CD4-positive, alpha-beta T cell treated with Interleukin-10 for 1 hour (primary cell): ENCODE measurements at places on chromosomes 13 and 19.

- no peak for DNase-seq
Measured at GRCh38 chr19:49126575-49126974, 7.2 kb downstream of the PPFIA3 start.

GRCh38 chr19:54606230-54606629 is 12.8 kb downstream of the LILRA1 start:
- no peak for DNase-seq

DNA sequence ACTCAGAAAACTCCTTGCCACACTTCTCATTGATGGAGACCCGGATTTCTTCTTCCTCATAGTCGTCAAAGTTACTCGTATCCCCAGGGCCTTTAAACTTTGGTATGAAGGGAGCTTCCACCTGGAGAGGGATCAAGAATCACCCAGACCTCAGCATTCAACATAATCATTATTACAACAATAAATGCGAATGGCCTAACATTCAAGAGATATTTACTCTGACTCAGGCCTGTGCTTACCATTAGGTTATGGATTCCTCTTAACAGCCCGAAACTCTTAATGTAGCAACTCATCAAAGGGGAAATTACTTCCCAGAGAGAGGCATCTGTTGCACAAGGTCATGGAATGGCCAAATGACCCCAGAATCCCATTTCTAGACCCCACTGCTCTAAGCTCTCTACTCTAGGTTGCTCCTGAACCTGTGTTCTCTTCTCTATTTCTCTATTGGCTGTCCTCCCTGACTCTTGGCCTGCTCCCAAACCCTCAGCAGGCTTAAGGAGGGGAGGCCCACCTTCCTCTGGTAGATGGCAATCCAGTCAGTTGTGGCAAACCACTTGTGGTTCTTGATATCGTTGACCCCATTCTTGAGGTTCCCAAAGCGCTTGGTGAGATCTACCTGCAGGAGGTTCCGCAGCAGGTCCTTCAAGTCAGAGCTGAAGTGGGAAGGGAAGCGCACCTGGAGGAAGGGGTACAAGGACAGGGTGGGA is 2.7 kb upstream of the SAMD1 start:
- no peak for DNase-seq

- DNase-seq: no peak
Measured at GRCh38 chr19:53422551-53422950, 9.2 kb upstream of the ZNF761 start.

- no peak for DNase-seq
Measured at GRCh38 chr13:88736026-88736425, 1064.9 kb downstream of the SLITRK5 start.

GRCh38 chr13:62908321-62908720 is 1492.7 kb upstream of the PCDH20 start:
- DNase-seq: no peak

GRCh38 chr13:90577726-90578125 is 769.8 kb upstream of the MIR17HG start:
- DNase-seq: no peak

GRCh38 chr13:40442231-40442630 is 224.2 kb downstream of the FOXO1 start:
- DNase-seq: no peak

DNA sequence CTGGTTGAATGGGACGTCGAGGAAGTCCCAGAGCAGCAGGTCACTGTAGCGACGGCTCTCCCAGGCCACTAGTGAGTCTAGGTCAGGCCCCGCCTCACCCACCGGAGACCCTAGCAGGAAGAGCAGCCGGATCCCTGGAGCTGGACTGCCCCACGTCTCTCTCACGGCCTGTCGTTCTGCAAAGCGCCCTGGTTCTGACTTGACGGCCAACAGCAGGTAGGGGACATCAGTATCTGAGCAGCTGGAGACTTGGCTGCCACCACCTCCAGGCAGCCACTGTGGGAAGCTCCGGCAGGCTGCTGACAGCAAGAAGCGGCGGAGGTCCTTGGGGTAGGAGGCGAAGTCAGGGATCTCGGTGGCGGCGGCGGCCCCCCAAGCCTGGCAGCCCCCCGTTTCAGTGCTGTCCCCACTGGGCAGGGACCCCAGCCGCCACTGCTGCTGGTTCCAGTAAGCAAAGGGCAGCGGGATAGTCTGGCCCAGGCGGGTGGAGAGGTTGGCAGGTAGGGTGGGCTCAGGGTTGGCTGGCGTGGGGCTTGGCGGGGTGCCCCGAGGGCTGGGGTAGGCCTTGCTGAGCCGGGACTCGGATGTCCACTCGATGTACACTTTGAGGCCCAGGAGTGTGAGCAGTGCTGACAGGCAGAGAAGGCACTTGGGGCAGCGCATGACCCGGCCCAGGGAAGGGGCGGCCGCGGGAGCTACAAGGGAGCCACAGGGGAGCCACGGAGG is 895 bp downstream of the B3GNT8 start:
- DNase-seq: no peak

DNA sequence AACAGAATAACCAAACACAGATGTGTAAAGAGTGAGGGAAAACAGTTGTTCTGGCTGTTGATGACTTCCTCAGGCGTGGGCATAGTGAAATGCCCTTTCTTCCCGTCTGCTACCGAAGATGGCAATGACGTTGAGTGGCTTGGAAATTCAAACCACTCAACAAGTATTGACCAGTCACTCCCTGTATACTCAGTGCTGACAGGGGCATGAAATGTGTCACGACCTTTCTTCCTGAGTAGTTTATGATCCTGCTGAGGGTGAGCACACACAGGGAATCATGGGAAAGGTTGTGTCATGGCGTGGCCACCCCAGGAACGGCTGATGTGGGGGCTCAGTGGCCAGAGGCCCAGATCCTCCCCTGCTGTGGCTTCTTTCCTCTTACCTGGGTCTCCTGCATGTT is 87.8 kb upstream of the C1QTNF9B start:
- DNase-seq: no peak

- DNase-seq: no peak
Measured at GRCh38 chr13:59931621-59932020, 232.1 kb downstream of the DIAPH3 start.

DNA sequence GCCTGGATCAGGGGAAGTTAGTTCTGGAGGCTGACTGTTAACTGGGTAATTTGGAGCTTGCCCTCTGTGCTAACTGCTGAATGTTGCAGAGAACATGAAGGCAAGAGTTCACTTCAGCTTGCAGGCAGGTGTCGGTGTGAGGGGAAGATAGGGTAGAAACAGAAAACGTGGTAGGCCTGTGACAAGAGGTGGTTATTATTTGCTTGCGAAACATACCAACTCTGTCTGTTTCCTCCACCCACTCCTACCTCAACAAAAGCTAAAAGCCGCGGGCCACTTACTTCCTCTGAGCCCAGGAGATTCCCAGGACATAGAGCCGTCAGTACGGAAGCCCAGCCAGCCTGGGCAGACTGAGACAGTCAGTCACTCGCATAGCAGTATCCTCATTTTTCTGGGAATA is 119.2 kb upstream of the ABCC4 start:
- DNase-seq: no peak

- no peak for DNase-seq
Measured at GRCh38 chr13:33375421-33375820, 89.9 kb upstream of the STARD13 start.

DNA sequence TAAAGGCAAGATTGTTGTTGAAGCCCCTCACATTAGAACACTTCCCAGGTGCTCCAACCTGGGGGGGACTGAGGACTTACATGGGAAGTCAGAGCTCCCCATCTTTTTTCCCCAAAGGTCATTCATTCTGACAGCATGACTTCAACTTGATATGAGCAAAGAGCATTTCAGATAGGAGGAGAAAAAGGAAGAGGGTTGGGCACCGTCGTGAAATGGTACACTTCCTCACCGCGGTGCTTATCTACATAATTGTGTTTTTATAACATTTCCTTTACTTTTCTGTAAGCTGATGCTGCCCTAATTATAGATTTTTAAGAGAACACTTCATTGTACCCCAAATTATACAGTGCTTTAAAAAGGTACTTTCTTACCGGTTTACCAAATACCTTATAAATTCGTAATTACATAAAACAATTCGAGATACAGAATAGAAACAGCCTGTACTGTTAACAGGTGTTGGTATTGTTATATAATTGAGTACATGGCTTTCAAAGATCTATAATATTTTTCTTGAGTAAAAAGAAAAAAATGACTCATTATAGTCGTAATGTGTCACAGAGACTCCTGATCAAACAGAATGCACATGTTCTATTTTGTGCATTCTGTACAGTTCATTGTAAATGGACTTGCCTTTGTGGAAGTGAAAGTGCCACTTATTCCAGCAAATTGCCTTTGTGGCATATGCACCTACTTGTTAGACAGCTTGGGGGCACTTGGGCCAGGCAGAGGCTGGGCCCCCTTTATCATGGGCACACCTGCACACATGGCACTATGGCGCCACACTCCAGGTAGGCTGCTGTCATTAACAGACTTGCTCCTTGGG is 81.8 kb downstream of the GGACT start:
- peak; percentile 20 for DNase-seq

DNA sequence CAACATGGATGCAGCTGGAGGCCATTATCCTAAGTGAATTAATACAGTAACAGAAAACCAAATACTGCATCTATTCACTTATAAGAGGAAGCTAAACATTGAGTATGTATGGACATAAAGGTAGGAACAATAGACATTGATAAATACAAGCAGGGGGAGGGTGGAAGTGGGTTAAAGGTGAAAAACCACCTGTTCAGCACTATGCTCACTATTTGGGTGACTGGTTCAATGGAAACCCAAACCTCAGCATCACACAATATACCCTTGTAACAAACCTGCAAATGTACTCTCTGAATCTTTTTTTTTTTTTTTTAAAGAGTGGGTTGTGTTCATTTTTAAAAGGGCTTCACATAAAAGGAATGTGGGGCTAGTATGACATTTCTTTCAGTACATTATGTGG is 26.9 kb upstream of the CPB2 start:
- DNase-seq: no peak

GRCh38 chr19:4877753-4878490 is 10.5 kb upstream of the PLIN3 start:
- DNase-seq: no peak

- no peak for DNase-seq
Measured at GRCh38 chr13:29562786-29563438, 32.6 kb downstream of the SLC7A1 start.

- no peak for DNase-seq
Measured at GRCh38 chr13:67042556-67042955, 187.6 kb downstream of the PCDH9 start.

- no peak for DNase-seq
Measured at GRCh38 chr19:782185-782877, 14.9 kb upstream of the PTBP1 start.

DNA sequence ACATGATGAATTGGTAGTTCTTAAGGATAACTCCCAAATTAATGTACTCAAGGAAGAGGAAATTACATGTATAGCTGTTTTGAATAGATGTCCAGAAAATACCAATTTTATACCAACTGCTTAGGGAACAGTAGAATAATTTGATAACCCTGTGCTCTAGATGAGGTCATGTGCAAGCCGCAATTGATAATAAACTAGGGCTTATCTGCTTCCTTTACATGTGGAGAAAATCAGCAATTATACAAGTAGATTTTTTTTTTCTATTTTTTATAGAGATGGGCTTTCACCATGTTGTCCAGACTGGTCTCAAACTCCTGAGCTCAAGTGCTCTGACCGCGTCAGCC is 9.3 kb downstream of the TPT1 start:
- no peak for DNase-seq

DNA sequence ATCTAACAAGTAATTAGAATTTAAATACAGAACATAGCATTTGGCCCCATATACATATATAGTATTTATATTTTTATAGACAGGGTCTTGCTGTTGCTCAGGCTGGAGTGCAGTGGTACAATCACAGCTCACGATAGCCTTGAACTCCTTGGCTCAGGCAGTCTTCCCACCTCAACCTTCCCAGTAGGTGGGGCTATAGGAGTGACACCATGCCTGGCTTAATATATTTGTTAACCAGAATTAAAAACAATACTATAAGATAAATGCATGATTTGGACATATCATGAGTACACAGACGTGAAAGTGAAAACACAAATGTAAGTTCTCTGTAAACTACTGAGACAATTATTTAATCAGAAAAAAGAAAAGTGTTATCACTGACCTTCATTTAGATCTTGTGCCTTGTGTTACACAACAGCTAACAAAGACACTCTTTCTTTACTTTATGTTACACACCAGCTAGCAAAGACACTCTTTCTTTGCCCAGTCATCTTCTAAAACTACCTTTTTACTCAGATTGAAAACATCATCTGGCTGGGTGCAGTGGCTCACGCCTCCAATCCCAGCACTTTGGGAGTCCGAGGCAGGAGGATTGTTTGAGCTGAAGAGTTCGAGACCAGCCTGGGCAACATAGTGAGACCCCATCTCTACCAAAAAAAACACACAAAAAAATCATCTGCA is 22.6 kb downstream of the CARS2 start:
- DNase-seq: peak; percentile 43

DNA sequence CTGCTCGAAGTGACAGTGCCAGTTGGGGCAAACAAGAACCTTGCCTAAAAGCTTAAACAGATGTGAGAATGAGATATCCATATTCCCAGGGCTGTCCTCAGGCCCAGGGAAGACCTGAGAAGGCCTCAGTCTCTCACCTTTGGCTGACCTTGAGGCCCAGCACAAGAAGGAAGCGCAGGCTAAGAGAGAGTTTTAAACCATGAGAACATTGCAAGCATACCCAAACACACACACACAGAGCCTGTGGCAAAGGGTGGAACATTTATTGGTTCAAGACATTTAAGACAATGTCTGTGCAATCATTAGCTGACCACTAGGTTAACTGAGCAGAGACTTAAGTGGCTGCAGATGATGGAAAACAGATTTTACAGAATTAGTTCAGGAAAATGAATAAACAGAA is 248.2 kb downstream of the NBEA start:
- DNase-seq: no peak

- DNase-seq: peak; percentile 62
Measured at GRCh38 chr19:38952395-38953165, 21.8 kb downstream of the MRPS12 start.

- no peak for DNase-seq
Measured at GRCh38 chr19:18261474-18261873, 12.8 kb downstream of the IQCN start.

DNA sequence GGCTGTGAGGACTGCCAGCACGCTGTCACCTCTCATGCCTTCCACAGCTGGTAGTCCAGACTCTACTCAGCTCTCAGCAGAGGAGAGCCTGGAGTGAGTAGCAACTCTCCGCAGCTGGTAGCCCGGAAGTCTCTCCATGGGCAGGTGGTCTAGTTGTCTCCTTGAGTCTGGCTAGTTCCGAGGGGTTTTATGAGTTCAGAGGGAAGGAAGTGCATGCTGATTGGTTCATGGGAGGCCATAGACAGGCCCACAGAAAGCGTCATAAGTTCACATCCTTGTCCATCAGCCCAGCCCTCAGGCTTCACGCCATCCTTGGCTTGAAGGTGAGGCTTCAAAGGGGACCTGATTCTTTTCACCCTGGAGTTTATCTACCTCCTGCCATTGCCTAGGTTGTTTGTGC is 2662.4 kb upstream of the PCDH20 start:
- DNase-seq: no peak

GRCh38 chr13:101763191-101763590 is 310.7 kb downstream of the ITGBL1 start:
- DNase-seq: no peak

GRCh38 chr13:97512732-97513131 is 78.8 kb downstream of the RAP2A start:
- DNase-seq: no peak

GRCh38 chr13:47087841-47088240 is 191.0 kb upstream of the HTR2A start:
- DNase-seq: no peak

- DNase-seq: no peak
Measured at GRCh38 chr13:109874484-109875454, 88.4 kb upstream of the IRS2 start.
